ENCODE measurements at places on chromosomes 13 and 19.

DNA sequence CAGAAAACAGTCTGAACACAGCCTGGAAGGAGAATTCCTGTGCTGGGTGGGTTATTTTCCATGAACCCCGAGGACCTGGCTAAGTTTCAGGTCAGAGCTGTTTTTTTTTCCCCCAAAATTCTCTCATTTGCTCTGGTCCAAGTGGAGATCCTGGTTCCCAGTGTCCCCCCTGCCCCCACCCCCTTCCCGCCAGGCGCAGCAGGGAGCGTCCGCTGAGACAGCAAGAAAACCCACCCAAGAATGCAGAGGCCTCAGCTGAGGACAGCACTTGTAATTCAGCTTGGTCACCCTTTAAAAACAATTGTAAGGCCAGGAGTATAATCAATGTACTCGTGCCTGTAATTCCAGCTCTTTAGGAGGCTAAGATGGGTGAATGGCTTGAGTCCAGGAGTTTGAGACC is 11.4 kb upstream of the TSPAN16 start:
- DNase-seq = no peak

GRCh38 chr13:27789495-27790303 is 2.6 kb upstream of the GSX1 start:
- no peak for DNase-seq

DNA sequence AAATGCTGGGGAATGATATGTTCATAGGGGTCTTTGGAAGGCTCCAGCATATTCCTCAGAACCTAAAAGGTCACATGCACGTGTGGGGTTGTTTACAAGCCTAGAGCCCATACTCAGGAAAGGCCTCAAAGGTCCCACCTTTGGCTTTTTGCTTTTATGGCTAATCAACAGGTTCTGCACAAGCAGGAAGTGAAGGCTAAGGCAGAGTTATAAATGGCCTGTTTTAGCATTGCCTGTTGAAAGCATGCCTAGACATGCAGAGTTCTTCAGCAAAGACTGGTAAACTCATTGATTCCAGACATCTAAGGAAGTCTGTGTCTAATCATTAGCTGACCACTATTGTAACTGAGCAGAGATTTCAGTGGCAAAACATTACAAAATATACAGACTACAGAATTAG is 198.3 kb downstream of the KCNRG start:
- DNase-seq = no peak

DNA sequence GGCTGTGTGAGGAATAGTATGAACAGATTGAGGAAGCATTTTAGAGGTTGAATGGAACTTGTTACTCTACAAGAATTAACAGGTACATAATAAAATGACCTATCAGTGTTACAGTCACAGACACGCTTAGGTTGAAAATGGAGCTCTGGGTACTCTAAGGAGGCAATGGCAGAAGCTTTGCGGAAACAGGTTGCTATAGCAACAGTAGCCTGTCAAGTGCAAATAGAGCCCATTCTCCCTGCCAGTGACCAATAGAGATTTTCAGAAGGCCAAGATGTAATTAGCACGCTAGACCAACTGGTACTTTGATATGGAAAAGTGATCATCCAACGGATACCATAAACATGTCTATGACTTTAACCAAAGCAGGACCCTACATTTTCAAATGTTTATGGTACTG is 148.5 kb upstream of the FREM2 start:
- DNase-seq = no peak

- peak; percentile 65 for DNase-seq
Measured at GRCh38 chr13:99916366-99917103, 55.0 kb downstream of the ZIC5 start.

DNA sequence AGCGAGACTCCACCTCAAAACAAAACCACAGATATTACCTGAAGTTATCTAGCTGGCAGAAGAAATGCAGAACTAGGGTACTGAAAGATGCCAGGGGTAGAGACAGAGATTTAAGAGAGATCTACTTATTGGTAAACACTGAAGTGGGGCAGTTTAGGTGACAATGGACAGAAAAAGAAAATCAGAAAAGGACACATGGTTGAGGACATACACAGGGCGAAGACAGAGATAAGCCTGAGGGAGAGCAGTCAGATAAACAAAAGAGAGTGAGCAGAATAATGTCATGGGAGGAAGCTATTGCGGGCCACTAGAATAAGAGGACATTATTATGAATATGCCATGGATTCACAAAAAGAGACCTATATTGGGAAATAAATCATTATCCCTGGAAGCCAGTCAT is 3.3 kb downstream of the NEK5 start:
- DNase-seq = no peak

DNA sequence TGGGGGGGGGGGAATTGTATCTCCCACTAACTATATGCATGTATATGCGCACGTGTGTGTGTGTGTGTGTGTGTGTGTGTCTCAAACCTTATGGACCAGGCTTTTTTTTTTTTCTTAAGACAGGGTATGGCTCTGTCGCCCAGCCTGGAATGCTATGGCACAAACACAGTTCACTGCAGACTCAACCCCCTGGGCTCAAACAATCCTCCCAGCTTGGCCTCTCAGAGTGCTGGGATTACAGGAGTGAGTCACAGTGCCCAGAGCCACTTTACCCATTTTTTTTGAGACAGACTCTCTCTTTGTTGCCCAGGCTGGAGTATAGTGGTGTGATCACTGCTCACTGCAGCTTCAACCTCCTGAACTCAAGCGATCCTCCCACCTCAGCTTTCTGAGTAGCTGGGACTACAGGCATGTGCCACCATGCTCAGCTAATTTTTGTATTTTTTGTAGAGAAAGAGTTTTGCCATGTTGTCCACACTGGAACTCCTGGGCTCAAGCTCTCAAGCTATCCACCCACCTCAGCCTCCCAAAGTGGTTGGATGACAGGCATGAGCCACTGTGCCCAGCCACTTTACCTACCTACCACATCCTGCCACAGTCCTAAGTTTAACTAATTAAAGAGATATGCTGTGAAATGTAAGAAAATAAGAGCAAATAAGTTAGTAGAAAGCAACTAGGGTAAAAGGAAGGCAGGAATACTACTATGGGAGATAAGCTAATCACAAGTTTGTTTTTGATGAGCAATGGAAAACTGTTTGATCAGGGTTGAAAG is 2.4 kb downstream of the ZMYM5 start:
- no peak for DNase-seq

GRCh38 chr13:94344126-94344818 is 135.2 kb downstream of the DCT start:
- no peak for DNase-seq

GRCh38 chr13:82569581-82569980 is 1312.7 kb downstream of the SLITRK1 start:
- no peak for DNase-seq

GRCh38 chr19:40264314-40265054 is 20.7 kb downstream of the AKT2 start:
- no peak for DNase-seq

DNA sequence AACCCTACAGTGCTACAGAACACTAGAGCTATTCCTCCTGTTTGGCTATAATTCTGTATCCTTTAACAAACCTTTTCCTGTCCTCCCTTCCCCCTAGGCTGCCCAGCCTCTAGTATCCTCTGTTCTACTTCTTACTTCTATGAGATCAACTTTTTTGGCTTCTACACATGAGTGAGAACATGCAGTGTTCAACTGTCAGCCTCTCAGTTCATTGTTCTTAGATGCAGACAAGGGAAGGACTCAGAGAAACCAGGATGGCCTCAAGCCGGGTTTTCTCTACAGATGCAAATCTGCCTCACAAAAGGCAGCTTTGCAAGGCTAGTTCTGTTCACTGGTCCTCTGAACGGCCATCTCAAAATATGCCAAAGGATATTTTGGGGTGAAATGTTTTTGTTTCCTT is 18.4 kb downstream of the AMER2 start:
- no peak for DNase-seq

DNA sequence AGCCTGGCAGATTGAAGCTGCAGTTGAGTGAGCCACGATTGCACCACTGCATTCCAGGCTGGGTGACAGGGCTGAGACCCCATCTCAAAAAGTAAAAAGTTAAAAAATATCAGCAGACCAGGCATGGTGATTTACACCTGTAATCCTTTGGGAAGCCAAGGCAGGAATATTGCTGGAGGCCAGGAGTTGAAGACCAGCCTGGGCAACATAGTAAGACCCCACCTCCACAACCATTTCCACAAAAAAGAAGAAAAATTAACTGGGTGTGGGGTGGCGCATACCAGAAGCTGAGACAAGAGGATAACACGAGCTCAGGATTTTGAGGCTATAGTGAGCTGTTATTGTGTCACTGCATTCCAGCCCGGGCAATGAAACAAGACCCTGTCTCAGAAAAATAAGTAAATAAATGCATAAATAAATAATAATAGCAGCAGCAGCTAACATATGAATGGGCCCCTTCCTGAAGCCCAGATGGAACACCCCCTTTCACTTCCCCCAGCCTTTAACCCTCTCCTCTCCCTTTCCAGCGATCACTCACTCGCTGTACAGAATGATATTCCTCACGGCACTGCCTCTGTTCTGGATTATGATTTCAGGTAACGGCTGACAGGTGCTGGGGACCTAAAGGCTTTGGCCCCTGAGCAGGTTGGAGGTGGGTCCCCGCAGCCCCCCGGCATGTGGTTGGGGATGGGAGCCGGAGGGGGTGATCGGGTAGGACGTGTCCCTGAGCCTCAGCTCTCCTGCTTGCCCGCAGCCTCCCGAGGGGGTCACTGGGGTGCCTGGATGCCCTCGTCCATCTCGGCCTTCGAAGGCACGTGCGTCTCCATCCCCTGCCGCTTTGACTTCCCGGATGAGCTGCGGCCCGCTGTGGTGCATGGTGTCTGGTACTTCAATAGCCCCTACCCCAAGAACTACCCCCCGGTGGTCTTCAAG is 3.2 kb downstream of the MAG start:
- no peak for DNase-seq

- DNase-seq = no peak
Measured at GRCh38 chr13:22432690-22433089, 748.1 kb upstream of the SGCG start.

All from NCI-H187 (cell line).